ENCODE measurements at places on chromosomes 12 and 14.

GRCh38 chr14:75645056-75645455 is 15.6 kb downstream of the ERG28 start:
- DNase-seq, result no peak

GRCh38 chr12:66516133-66516532 is 162.7 kb downstream of the GRIP1 start:
- DNase-seq, result no peak

GRCh38 chr14:67440513-67440912 is 28.5 kb upstream of the PLEK2 start:
- DNase-seq, result no peak

GRCh38 chr12:117359029-117359845 is 2.2 kb downstream of the NOS1 start:
- no peak for DNase-seq

DNA sequence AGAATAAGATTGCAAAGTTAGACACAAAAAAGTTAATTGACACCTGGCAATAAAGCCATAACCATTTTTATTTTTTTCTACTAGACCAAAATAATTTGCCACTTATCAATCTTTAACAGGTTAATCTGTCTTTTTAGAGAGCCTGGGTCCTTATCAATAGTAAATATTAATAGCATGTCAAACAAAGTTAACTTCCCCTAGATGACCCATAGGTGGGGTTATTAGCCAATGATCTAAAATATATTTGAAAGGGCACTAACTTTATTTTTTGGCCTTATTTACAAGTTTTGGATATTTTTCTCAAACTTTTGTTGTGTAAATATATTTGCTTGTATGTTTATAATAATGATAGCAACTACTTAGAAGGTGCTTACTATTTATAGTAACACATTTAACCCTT is 3.9 kb downstream of the ANKRD33 start:
- no peak for DNase-seq

- DNase-seq, result no peak
Measured at GRCh38 chr12:27330846-27331245, 1.8 kb upstream of the BMAL2 start.

DNA sequence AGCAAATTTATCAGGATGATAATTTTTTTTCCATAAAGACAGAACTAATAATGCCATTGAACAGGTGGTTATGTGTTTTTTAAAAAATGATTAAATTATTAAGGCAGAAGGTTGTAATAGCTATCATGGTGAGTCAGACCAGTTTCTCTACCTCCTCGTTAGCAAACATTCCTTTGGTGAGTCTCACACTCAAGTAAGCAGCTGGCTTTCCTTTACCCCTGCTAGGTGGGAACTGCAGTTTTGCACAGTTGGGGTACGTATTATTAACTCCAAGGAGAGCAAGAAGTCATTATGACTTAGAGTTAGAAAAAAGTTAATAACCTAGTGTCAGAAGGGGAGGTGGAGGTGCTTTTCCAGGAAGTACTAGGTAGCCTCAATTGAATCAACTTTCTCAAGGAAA is 165.3 kb downstream of the SNAPC1 start:
- DNase-seq, result no peak

DNA sequence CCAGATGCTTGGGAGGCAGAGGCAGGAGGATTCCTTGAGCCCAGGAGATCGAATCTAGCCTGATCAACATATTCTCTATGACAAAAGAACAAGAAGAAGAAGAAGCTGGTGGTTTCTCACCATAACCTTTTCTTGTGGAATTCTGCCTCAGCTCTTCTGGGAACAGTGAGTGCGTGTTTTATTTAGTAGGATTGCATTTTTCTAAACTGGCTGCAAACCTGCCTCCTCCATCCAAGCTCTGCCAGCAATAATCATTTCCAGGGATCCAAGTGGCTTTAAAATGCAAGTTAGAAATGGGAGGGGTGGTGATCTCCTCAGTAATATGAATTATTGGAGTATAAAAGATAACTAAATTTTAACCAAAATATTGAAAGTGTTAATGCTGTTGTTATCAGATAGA is 46.1 kb upstream of the MMP17 start:
- DNase-seq, result no peak

DNA sequence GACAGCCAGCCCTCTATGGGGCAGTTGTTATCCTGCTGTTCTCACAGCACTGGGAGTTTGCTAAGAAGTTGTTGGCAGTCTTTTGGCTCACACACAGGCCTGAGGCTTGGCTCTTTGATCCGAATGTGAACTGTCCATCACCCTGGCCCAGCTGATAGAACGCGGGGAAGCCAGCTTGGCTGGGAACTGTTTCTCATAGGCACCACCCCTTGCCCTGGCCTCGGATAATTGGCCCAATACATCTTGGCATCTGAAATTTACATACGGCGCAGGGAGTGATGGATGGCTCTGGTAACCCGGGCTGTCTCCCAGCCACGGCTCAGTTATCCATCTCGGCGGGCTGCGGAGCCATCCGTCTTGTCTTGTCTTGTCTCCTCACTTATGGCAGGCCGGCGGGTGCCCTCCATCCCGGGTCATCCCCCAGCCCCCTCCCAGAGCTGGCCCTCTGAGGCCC is 164.1 kb downstream of the PHETA1 start:
- no peak for DNase-seq

DNA sequence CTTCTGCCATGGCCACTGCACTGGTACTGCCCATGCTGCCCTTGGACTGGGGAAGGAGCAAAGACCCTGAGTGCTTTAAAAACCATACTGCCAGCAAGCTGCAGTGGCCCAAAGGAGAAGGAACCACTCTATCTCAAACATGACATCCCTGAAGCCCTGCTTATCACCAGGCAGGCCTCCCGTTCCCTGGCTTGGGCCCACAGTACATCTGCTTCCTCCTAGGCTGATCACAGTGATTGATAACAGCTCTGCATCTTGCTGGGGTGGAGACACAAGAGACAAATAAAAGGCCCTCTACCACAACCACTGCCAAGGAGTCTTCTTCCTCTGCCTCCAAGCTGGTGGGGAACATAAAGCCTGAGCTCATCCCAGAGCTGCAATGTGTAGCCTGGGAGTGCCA is 567.5 kb downstream of the TRHDE start:
- no peak for DNase-seq

DNA sequence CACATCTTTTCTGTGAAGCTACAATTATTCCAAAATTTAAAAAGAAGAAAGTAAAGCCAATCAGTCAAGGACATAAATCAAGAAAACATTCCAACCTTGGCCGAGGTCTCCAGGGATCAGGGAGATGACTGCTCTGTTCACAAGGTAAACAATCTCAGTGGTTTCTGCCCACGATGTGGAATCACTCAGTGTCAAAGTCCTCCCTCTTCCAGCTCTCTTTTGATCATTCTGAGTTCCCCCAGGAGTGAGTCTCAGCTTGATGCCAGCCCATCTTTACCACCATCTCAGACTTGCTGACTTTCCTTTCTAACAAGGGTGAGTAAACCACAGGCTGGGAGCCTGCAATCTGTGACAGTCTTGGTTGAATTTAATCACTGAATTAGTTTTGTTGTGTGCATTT is 4.8 kb upstream of the SERPINA9 start:
- DNase-seq, result no peak

DNA sequence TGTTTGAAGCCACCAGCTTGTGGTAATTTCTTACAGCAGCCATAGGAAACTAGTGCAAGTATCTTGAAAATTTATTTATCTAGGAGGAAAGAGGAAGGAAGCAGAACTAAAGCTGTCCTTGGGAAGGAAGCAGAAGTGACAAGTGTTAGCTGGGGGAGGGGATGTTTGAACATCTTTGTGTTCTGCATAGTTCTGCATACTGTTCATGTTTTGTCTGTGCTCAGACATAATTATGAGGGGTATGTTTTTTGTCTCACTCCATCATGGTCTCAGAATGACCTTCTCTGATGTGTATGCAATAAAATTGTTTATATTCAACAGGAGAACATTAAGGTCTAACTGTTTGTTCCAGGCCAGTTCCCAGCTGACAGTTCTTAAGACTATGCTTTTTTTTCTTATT is 606.5 kb downstream of the GALC start:
- no peak for DNase-seq

GRCh38 chr12:68971404-68971803 is 38.4 kb upstream of the CPM start:
- no peak for DNase-seq

- DNase-seq, result no peak
Measured at GRCh38 chr12:96876966-96877365, 30.1 kb upstream of the NEDD1 start.

GRCh38 chr12:66035288-66035966 is 95.1 kb downstream of the LLPH start:
- DNase-seq, result peak; percentile 18

DNA sequence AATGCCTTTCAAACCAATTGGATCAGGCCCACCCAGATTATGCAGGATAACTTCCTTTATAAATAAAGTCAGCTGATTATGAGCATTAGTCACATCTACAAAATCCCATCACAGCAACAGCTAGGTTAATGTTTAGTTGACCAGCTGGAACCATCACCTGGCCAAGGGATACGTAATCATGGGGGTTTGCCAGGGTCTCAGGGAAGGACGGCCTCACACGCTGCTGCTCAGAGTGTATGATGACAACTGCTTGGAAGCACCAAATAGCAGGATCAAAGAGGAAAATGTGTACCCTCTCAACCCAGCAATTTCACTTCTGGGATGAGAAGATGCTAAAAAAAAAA is 162.6 kb downstream of the SLC15A4 start:
- DNase-seq, result no peak

- DNase-seq, result no peak
Measured at GRCh38 chr12:39571351-39571750, 48.3 kb downstream of the ABCD2 start.

DNA sequence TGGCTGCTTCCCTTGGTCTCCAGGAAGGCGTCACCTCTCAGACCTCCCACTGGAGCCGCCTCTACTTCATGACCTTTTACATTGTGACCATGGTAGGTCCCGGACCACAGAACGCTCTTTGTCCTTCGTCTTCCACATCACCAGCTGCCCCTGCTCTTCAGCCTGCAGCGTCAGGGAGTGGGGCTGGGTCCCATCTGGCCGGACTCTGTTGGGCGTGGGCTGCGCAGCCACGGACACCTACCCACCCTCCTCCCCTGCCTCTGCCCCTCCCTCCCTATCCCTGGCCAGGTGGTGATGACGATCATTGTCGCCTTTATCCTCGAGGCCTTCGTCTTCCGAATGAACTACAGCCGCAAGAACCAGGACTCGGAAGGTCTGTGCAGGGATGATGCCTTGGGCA is 43.3 kb downstream of the SLC8B1 start:
- DNase-seq, result no peak

- peak; percentile 43 for DNase-seq
Measured at GRCh38 chr14:53539489-53540126, 386.5 kb upstream of the DDHD1 start.

GRCh38 chr12:105431537-105432100 is 101.1 kb downstream of the C12orf75 start:
- no peak for DNase-seq

- DNase-seq, result no peak
Measured at GRCh38 chr12:121355818-121356217, 3.6 kb upstream of the ANAPC5 start.

DNA sequence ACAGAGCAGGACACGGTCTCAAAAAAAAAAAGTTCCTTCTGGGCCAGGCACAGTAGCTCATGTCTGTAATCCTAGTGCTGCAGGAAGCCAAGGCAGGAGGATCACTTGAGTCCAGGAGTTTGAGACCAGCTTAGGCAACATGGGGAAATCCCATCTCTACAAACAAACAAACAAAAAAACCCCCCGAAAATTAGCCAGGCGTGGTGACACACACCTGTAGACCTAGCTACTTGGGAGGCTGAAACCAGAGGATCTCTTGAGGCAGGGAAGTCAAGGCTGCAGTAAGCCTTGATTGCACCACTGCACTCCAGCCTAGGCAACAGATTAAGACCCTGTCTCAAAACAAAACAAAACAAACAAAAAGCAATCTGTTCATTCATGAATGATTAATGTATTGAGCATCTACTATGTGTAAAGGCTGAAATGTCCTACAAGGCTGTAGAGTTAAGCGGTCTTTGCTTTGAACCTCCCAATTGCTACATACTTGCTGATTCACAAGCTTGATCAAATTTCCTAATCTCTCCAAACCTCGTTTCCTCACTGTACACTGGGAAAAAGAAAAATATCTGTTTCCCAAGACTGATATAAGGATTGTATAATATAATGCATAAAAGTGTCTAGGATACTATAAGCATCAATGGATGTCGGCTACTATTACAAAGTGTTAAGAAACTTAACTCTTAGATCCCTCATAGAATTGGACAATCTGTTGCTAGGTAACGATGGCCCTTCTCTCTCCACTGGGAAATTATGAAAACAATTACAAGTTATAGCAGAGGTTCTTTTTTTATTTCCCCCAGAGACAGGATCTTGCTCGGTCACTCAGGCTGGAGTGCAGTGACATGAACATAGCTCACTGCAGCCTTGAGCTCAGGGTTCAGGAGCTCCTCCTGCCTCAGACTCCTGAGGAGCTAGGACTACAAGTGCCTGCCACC is 7.9 kb upstream of the RILPL2 start:
- DNase-seq, result no peak

- no peak for DNase-seq
Measured at GRCh38 chr12:119156401-119157044, 22.2 kb upstream of the HSPB8 start.

GRCh38 chr12:53195516-53196420 is 11.3 kb downstream of the ITGB7 start:
- DNase-seq, result no peak

- no peak for DNase-seq
Measured at GRCh38 chr12:42992826-42993225, 403.3 kb upstream of the PRICKLE1 start.

GRCh38 chr14:50750323-50750722 is 80.6 kb downstream of the NIN start:
- no peak for DNase-seq

DNA sequence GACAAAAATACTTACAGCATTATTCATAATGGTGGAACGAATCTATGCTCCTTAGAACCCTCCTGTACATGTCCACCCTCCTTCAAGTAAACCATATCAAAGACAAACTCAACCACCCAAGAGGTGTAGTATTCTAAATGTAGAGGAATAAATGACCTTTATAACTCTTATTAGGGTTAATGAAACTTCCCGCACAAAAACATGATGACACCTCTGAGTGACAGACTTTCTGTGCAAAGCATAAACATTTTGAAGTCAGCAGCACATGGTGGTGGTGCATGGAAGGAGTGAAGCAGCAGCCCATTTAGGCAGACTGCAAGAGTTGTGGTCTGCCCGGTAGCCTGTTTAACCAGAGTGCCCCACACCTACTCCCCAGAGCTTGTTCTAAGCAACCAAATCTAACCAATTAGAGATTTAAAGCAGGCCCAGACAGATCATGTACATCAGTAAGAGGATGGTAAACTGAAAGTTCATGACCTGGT is 615 bp upstream of the ASB8 start:
- DNase-seq, result no peak

- no peak for DNase-seq
Measured at GRCh38 chr14:33918256-33918655, 32.6 kb downstream of the EGLN3 start.

Data from NCI-H1930 (cell line).